ENCODE measurements at places on chromosomes 3 and 15.

GRCh38 chr3:186814100-186814499 lies 7.8 kb upstream of the RFC4 start:
- no peak for DNase-seq

- no peak for DNase-seq
These were observed 292.0 kb downstream of the PLCL2 start for GRCh38 chr3:17176757-17177156.

DNA sequence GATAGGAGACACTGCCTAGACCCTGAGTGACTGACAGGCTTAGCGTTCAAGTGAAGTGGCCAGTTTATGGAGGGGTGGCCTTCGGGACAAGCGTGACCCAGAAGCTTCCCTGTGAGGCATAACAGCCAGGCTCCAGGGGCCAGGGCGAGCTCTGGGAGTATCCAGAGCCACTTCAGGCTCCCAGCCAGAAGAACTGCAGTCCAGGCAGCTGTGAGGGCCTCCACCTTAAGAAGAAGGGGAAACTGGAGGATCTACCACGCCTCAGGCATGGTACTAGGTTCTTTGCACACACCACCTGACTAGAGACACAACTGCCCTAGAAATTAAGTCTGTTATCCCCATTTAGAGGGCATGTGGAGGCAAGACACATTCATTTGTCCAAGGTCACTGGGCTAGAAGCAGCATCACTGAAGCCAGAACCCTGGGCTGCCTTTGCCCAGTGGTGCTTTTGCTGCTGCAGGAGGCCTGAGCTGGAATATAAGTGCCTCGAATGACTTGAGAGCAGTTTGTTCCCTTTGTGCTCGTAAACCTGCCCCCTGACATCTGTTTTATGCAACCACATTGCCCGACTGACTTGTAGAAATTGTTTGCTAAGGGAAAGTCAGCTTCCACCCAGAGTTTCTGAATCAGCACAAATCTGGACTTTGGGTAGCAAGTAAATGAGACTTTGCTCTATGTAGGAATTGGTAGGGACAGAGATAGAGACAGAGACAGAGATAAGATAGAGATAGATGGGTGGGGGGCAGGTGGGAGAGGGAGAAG lies 23.3 kb downstream of the RASGRF1 start:
- no peak for DNase-seq

- DNase-seq, result peak; percentile 14
These were observed 315.3 kb upstream of the UBE2E2 start for GRCh38 chr3:22887664-22888291.

- peak; percentile 13 for DNase-seq
These were observed 113.3 kb downstream of the IL20RB start for GRCh38 chr3:137071104-137071503.
